ENCODE measurements at places on chromosomes 4 and X.

DNA sequence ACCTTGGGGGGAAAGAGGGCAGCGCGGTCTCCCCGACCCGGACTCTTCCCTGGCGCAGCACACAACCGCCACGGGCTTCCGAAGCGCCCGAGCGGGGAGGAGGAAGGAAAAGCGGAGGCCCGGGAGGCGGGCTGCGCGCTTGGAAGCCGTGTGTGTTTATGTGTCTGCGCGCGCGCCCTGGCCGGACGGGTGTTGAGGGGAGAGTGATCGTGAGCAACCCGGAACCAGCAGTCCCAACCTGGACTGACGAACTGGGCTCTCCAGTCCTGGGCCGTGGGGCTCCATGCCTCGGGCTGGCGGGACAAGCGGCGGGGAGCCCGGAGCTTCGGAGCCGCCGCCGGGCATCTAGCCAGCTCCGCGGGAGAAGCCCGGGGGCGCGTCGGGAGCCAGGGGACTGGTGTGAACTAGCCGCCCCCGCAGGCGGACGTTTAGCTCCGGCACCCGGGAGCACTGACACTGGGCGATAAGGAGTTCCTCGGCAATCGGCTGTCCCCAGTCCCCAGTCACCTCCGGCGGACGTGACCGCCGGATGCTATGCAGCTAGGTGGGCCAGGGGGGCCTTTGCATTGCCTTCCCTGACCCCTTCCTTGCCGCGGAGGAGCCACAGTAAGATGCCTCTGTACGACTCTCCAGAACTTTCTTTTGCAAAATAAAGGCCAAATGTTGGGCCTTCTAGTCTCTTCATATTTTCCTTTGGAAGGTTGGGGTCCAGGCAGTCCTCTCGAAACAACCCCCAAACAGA lies 74.8 kb upstream of the BCOR start:
- DNase-seq = no peak

GRCh38 chr4:84971319-84971932 lies 4.9 kb upstream of the WDFY3 start:
- DNase-seq = no peak

DNA sequence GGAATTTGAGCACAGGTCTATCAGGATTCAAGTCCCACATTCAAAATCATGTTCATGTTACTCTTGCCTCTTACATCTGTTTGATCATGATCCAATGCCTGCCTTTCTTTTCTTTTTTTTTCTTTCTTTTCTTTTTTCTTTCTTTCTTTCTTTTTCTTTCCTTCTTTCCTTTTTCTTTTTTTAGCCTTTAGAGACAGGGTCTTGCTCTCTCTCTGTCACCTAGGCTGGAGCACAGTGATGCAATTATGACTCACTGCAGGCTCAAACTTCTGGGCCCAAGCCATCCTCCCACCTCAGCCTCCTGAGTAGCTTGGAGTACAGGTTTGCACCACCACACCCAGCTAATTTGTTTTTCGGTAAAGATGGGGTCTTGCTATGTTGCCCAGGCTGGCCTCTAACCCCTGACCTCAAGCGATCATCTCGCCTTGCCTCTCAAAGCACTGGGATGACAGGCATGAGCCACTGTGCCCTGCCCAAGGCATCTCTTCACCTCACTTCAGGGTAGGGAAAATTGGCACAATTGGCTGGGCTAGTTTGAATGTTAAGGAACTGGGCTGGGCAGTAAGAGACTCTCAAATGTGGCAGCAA lies 359.2 kb downstream of the FBXW7 start:
- no peak for DNase-seq

DNA sequence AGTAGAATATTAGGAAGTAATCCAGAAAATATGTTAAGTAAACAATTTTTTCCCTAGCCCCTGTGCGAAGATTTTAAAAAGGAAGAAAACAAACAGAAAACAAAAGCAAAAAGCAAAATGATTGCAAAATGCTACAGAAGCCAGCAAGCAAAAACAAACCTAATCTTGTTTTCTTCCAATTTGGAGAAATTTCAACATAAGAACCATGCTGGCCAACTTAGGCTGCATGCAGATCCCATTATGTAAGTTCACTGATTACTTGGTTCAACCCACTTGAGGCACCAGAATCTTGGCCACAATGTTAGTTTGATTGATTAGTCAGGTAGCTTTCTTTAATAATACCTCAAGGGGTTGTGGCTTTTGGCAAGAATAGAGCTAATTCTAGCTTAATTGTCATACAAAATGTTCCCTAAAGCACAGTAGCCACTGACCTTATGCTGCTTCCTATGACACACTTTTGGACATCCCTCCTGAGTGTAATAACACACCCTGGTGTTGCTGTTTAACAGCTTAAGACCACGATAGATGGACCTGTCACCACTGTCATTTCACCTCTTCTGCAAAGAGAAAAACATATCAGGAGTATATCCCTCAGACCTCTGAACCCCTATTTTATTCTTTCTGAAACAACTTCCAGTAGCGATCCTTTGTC lies 2342.1 kb downstream of the PCDH7 start:
- no peak for DNase-seq

- DNase-seq = no peak
Measured at GRCh38 chr4:169098054-169098497, 88.0 kb upstream of the CBR4 start.

DNA sequence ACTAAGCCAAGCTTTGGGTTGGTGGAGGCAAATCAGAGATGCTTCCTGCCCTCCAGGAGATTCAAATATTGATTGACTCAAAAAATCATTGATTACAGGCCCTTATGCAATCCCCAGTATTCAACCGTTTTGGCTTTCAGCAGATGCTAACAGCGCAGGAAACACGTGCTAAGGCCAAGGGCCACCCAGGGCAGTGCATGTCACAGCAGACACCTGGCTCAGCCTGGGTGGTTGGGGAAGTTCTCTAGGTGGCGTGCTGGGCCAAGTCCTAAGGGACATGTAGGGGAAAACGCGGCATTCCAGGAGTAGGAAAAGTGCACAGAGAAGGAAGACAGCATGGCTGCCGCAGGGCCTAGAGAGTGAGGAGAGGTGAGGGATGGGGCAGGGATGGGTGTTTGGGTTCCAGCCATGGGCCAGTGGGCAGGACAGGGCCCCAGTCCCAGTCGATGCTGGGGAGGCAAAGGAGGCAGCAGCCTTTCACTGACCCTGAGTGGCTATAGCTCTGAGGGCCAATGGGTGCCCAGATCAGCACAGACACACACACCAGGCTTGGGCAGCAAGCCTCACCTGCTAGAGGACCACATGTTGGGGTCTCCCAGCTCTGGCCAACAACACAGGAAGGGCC lies 239.1 kb downstream of the EVC2 start:
- DNase-seq = no peak

DNA sequence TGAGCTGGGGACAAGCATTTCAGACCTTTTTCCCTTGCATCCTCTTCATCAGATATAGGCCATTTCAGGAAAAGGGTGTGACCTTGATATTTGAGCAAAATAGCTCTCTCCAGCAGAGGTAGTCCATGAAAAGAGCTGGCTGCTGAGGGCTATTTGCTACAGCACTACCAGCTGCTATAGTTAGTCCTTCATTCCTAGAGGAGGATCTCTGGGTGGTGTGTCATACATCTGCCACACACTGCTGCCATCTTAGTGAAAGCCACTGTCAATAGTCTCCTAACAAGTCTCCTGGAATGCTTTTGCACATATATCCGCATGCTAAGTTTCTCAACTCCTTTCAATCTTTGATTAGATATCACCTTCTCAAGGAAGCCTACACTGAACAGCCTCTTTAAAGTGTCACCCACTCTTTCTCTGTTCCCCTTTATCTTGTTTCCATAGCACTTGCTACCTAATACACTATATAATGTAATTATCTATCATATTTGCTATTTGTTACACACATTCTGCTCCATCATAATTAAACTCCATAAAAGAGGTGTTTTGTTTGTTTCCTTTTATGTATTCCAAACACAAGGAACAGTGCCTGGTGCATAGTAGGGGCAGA lies 131.9 kb downstream of the TBC1D19 start:
- DNase-seq = no peak

DNA sequence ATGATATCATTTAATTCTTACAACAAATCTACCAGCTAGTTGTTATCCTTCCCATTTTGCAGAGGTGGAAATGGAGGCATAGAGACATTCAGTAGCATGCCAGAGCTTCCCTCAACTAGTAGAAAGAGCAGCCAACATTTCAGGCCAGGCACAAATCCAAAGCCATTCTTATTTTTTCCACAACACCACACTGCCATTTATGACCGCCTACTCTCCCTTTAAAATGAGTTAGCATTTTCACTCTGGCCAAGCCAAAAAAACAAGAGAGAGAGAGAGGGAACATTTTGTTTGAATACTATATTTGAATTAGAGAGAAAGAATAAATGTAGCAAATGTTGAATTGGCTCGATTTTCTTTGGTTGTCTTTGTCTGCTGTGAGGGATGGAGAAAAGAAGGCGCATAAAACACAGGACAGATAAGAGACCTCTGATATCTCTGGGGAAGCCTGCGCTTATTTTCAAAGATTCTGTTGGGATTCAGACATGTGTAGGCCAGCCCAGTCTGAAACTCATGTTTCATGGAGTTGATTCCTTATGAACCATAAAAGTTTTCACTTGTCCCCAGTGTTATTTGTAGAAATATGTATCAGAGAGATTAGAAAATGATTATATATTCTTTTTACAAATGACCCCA lies 265.7 kb downstream of the RAB28 start:
- no peak for DNase-seq

GRCh38 chr4:19508442-19508841 lies 743.3 kb upstream of the SLIT2 start:
- DNase-seq = no peak

DNA sequence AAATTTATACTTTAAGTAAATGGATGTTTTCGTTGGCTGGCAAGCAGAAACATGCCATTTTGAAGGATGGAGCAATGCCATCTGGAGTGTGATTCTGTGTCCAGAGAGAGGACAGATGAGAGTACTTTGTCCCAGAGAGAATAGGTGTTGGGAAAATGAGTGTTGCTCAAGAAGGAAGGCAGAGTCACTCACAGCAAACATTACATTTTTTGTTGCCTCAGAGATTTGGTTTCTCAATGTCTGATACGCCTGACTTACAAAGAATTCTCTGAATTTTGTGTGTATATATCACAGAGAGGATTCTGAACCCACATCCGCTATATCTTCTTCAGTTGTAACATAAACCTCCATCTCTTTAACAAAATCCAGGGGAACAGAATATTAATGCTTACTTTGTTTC lies 102.8 kb upstream of the PCDH18 start:
- no peak for DNase-seq

GRCh38 chr4:77184974-77185373 lies 28.0 kb downstream of the CCNG2 start:
- DNase-seq = no peak

- no peak for DNase-seq
Measured at GRCh38 chr4:138225477-138225876, 16.7 kb downstream of the SLC7A11 start.

GRCh38 chrX:36869457-36869856 lies 138.7 kb upstream of the FAM47C start:
- DNase-seq = no peak

GRCh38 chr4:135122457-135122856 lies 920.9 kb upstream of the PABPC4L start:
- DNase-seq = no peak

DNA sequence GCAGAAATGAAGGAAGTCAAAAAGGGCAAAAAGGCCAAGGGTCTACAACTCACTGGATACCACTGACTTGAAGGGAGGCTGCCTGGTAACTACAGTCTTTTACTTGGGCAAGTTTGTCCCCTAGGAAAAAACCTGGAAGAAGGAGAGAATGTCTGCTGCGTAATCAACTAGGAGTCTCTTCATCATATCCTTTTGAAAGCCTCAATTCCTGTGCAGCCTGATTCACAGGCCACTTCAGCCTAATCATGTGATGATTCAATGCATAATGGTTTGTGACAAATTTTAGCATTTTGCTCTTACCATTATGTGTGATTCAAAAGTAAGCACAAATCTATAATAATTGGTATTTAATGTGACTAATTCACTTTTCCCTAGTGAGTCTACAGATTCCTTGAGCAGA lies 273.6 kb downstream of the FRMPD4 start:
- no peak for DNase-seq

GRCh38 chrX:16665089-16665488 lies 15.1 kb downstream of the S100G start:
- DNase-seq = no peak

DNA sequence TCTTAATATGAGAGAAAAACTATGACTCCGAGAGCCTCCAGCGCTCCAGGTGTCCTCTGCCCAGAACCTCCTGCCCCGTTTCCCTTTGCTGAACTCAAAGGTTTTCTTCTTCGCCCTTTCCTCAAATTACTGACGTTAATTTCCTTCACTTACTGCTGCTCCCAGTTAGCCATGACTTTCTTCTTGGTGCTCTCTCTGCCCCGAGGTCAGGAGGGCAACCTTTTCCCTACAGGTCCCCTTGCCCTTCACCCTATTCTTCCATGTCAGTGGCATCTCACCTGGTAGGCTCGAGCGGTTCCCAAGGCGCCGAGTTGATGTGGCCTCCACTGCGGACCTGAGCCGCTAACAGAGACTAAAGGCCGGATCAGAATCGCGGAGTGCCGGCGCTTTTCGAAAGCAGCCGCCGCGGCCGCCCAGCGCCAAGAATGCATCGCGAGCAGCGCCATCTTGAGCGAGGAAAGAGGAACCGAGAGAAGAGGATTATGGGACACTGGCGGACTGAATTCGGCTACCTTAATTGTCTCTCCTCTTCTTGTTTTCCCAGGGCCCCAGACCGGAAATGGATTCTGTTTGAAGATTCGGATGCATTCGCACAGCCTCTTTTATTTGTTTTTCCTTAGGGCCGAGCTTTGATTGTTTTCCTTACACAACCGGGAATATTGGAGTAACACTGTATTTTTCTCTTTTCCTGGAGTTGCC lies at the start of gene ABCB7:
TSS of gene ABCB7 (minus strand) at position 457 of the 699 bp plus-strand sequence. CDS start at position 446, 11 bp downstream.
- peak; percentile 62 for DNase-seq

- DNase-seq = no peak
Measured at GRCh38 chr4:80017125-80017854, 55.7 kb downstream of the ANTXR2 start.

GRCh38 chrX:155876704-155877103 lies 4.4 kb upstream of the VAMP7 start:
- DNase-seq = no peak

DNA sequence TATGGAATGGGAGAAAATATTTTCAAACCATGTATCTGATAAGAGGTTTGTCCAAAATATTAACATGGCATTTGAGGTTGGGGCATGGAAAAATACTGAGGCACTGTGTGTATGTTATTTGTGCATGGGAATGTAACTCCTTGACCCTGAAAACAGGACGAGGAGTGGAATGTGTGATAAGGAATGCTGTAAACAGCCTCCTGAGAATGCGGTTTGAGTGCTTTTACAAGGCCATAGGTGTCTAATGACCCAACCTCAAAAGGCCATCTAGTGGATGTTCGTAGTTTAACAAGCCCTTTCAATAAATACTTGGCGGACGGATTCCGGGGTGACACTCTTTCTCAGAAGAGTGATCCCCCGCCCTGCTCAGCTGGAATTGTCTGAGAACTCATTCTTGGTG lies 162.9 kb upstream of the USP9X start:
- no peak for DNase-seq

Data from hippocampal formation (tissue), 2 donors.